Lung microvascular endothelial cell (primary cell): ENCODE measurements at places on chromosomes 3 and 15.

DNA sequence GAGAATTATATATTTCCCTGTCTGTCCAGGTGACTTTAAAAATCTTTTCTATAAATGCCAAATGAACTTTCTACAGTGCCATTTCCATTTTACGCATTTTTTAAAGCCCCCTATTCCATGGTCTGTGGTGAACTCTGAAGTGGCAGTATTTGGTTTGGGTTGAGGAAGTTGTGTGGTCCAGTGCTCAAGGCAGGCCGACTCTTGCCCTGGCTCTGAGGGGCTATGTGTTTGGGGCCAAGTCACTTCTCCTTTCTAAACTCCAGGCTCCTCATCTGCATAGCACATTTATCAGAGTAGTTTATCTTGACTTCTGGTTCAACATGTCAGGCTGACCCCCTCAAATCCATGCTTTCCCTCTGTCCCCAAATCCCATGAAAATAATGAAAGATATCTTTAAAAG, 14.1 kb downstream of the TTC21A start:
- DNase-seq = no peak

GRCh38 chr3:66317750-66318376, 97.1 kb downstream of the SLC25A26 start:
- no peak for DNase-seq

DNA sequence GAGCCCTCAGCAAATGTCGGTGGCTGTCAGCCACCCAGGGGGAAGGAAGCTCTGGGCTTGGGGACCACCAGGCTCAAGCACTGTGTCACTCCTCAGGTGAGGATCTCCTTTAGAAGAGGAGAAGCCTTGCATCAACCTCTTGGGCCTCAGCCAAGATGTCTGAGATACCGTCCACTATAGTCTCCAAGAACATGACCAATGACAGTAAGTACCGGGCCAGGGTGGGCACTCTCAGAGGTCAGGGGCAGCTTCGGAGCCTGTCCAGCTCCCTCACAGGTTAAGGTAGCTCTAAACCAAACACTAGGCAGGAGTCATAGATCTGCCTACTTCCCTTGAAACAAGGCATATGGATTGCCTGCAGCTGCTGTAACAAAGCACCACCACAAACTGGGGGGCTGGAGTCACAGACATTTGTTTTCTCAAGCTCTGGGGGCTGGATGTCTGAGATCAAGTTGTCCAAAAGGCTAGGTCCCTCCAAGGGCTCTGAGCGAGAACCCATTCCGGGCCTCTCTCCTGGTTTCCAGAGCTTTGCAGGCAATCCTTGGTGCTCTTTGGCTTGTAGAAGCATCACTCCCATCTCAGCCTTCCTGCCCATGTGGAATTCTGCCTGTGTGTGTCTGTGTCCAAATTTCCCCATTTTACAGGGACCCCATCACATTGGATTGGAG, 1.3 kb downstream of the CFAP100 start:
- DNase-seq = no peak

- DNase-seq = no peak
Observed at GRCh38 chr3:188595890-188596376, 442.0 kb downstream of the LPP start.

DNA sequence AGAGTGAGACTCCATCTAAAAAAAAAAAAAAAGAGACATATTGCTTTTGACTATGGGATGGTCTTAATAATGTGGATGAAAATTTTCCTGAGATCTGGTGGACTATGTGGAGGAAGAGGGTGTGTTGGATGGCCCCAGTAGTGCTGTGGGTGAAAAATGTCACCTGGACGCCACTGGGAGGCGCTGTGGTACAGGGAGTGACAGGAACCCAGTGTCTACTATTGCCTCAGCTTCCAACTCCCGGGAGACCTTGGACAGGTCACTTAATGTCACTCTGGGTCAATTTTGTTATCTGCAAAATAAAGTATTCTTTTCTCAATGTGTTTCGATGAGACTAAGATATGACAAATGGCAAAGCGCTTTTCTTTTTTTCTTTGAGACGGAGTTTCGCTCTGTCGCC, 27.7 kb upstream of the DCP1A start:
- DNase-seq = peak; percentile 79

GRCh38 chr15:32993285-32993684, 201.2 kb downstream of the FMN1 start:
- peak; percentile 12 for DNase-seq

GRCh38 chr15:79779746-79780145, 117.1 kb downstream of the MTHFS start:
- DNase-seq = no peak

DNA sequence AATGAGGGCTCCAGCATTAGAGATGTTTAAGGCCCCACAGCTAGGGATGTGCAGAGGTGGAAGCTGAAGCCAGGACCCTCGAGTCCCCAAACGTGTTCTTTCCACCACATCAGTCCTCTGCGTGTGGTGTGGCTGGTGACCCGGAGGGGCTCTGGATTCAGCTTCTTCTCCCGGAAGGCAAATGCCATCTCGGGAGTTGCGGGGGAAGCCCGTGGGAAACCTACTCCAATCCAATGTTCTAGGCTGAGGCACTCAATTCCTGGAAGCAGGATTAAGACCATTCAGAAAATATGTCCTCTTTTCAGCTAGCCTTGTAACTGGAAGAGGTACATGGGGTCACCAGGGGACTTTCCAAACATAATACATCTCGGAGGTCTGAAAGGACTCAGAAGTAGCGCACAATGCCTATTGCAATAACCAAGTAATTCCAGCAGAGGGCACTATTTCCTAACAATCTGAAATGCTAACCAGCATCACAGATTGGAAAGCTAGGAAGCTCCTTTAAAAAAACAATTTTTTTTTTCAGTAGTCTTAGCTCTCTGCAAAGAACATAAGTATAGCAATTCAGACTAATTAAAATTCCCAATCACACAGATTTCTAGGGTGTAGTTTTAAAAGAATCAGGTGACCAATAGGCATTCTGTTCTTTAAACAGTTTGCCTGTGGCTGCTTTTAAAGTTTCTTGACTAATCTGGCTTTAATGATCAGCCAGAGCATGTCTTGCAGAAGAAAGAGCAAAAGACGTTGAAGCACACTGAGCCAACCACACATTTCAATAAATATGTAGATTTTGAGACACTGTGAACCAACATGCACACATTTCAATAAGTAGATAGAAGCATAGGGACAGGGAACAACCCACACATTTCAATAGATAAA, 36.1 kb downstream of the BNC1 start:
- DNase-seq = peak; percentile 74

- no peak for DNase-seq
Observed at GRCh38 chr15:66454143-66454542, 43.4 kb downstream of the SNAPC5 start.

- no peak for DNase-seq
Observed at GRCh38 chr3:106263011-106263410, 394.2 kb upstream of the CBLB start.

- no peak for DNase-seq
Observed at GRCh38 chr15:45185903-45186770, 1.6 kb downstream of the SHF start.

- DNase-seq = peak; percentile 54
Observed at GRCh38 chr15:41585127-41586047, 26.4 kb downstream of the TYRO3 start.

DNA sequence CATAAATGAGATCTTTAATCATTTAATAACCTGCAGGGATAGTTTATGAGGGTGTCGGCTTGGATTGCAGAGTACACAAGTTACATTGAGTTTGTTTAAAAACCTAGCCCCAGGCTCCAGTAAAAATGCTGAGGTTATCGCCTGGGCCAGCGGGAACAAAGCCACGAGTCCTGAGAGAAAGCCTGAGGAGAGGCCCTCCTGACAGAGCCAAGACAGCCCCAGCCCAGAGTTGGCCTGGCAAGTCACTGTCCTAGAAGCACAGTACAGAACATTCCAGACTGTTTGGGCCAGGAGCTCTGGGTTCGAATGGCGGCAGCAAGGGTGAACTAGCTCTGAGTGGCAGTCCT, 32.4 kb downstream of the SEC61A1 start:
- no peak for DNase-seq

- DNase-seq = no peak
Observed at GRCh38 chr3:169280010-169280585, 383.4 kb downstream of the MECOM start.

DNA sequence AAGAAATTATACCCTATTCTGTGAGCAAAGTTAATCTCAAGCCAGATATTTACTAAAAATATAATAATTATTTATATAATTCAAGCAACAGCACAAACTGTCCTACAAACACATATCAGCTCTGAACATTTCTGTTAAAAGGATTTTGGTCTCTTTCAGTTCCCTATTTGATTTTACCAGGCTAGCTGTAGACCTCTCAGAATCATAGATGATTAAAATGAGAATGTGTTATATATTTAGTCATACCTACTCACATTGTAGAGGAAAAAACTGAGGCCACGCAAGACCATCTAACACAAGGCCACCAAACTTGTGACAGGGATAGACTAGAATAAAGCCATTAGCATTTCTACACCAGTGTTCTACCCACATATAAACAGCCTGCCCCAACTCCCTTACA, 28.5 kb downstream of the ACKR4 start:
- no peak for DNase-seq
